DND-41 (cell line): ENCODE measurements at places on chromosomes 2 and 18.

GRCh38 chr2:134142903-134143302 lies 111.0 kb upstream of the MGAT5 start:
- DNase-seq: no peak

DNA sequence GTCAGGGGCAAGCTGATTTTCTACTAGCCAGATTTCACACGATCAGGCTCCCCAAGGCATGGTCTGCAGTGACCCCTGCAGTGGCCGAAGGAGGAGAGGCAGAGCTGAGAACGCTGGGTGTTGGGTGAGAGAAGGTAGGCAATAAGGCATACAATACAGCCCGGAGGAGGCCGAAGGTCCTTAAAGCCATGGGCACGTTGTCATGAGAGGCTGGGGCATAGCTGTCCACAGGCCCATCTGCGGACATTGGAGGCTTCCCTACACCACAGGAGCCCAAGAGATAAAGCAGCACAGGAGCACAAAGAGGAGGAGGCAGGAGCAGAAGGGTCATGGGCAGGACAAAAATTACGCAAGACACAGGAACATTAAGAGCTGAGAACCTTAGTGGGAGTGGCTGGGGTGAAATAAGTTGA lies 16.7 kb upstream of the BZW1 start:
- no peak for DNase-seq

DNA sequence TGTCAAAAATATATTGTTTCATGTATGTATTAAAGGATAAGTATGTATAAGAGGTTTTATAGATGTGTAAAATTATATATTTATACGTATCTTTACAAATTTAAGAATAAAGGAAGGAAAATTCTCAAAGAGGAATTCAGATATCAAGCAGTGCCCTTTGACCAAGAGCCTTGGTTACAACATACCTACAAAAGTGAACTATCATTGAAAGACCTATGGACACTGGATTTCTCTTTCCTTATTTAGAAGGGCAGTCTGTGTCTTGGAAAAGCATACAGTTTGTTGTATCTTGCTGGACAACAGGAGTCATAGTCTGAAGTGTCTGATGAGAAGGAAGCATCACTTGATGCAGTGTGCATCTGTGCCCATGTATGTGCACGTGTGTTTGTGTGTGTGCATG lies 21.8 kb upstream of the USP40 start:
- no peak for DNase-seq

DNA sequence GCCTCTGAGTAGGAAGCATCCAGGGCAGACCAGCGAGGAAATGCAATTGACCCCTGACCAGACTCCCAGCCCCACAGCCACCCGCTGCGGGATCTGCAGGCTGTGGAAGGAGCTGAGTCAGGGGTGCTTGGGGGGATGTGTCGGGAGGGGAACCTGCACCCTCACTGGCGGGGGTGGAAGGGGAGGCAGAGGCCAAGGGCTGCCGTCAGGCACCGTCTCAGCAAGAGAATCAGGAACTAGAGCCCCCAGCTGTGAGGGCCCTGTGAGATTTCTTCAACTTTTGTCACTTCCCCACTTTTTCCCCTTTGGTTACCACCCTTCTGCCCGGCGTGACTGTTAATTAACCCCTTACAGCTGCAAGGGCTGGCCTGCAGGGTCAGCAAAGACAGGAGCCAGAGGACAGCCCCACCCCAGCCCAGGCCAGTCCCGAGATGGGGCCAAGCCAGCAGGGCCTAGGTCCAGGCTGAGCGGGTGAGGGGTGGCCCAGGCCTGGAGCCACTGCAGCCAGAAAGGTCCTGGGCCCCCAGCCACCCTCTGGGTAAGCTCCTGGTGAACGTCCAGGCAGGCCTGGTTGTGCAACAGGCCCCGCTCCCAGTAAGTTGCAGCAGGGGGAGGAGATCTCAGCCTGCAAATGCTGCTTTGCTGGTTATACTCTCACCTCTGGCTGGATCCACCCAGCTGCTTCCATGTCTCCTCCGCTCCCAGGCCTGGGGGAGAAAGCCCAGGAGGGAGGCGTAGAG lies 147.0 kb upstream of the ID2 start:
- DNase-seq: no peak

DNA sequence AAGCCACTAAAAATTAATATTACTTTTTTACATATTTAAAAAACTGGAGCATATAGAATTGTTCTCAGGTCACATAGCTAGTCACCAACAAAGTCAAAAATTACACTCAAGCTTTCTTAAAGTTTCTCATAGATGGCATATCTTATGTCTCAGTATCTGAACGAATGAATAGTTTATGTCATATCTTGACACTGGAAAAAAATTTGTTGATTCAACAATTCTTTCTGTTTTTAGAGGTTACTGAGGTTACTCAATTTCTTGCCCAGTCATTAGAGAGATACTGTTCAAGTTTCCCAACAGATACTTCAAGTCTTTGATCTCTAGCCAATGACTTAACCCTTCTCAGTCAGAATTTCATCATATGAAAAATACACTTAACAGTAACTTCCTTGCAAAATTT lies 113.1 kb upstream of the XIRP2 start:
- DNase-seq: no peak

DNA sequence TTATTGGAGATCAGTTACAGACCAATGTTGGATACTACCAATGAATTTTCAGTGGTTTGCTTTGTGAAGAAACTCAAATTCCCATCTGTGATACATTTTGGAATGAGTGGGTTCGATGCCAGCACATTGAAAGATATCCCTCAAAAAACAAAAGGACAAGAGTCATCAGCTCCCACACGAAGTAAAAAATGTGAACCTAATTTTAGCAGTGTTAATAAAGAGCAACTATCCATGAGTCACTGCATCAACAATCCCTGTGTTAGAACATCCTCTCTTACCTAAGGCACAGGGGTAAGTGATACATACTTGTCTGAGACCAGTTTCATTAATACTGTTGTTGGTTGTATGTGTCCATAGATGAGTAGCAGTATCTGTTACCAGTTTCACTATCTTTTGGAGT lies 551.8 kb upstream of the SOX11 start:
- no peak for DNase-seq

- DNase-seq: no peak
Observed at GRCh38 chr18:40437517-40437916, 1517.5 kb upstream of the PIK3C3 start.

DNA sequence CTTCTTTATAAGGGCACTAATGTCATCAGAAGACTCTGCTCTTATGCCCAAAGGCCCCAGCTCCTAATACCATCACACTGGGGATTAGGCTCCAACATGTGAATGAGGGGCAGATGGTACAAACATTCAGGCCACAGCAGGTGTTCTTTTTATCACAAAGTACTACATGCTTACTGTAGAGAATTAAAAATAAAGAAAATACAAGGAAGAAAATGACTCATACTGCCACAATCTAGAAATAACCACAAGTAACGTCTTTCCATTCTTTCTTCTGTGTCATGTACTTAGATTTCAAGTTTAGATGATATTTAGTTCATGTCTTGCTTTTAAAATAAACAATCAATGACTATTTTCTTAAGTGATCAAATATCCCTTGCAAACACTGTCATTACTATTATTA lies 100.3 kb upstream of the NEDD4L start:
- no peak for DNase-seq

GRCh38 chr2:5849562-5849961 lies 157.4 kb downstream of the SOX11 start:
- no peak for DNase-seq

DNA sequence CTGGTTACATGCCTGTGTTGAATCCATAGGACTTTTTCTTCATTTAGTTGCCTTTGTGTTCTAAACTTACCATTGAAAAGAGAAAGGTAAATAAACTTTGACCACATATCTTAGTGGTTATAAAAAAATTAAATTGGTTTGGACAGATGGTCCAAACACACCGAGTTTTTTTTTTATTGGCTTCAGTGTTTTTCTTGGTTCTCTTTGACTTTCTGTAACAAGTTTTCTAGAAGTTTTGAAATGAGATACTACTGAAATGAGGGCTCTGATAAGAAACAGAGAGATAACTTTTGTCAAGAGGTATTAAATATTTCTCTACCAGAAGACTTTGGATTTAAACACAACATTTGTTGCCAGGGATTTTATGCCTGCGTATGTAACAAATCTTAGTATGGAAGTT lies 20.7 kb downstream of the SPTBN1 start:
- DNase-seq: no peak

DNA sequence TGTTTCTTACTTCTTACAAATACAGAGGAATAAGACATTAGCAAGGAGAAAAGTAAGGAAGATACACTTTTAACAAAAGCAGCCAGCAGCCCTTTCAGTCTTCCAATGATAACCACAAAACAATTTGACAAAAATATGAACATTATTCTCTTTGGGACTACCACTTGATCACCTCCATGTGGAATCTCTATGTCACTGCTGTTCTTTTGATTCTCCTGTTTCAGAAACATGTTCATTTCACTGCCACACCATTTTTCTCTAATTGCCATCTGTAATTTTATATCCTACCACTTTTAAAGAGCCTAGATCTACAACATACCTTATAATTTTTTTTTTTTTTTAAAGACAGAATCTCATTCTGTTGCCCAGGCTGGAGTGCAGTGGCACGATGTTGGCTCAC lies 10.9 kb downstream of the INO80D start:
- no peak for DNase-seq

DNA sequence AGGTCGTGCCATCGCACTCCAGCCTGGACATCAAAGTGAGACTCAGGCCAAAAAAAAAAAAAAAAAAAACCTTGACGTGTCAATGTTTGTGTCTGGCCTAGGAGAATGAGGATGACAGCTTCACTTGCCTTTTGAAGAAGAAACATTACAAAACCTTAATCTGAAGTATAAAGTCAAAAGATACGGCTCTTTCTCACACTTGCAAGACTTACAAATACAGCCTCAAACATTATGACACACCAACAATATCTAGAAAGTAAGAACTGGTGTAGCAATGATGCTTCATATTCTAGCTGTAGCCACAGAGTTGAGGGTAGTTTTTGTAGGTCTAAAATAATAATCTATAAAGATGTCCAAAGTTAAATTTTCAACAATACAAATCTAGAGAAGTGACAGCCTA lies 25.5 kb downstream of the MPPE1 start:
- no peak for DNase-seq

GRCh38 chr2:46416739-46417403 lies 62.5 kb upstream of the TMEM247 start:
- DNase-seq: no peak

GRCh38 chr2:173232956-173233744 lies 121.5 kb upstream of the CDCA7 start:
- DNase-seq: no peak

- DNase-seq: no peak
Observed at GRCh38 chr18:37248281-37248680, 317.3 kb downstream of the CELF4 start.

DNA sequence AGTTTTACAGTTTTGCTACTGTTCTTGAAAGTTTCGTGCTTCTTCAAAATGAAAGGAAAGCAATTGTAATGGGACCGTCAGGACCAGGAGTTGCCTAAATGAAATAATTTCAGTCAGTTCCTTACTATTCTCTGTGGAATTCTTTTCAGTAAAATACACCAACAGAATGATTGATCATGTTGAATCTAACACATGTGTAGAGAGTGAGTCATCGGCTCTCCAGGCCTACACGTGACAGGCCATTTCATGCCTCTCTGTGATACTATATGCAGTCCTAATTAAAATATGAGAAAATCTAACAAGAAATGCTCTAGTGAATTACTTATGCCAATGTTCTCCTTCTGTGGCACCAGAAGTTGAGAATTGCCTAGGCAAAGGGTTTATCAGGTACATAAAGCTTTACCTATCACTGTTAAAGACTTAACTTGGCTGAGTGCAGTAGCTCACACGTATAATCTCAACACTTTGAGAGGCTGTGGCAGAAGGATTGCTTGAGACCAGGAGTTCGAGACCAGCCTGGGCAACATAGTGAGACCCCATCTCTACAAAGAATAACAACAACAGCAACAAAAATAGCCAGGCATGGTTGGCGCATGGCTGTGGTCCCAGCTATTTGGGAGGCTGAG lies 199.4 kb downstream of the LRRTM1 start:
- DNase-seq: no peak

GRCh38 chr2:219434468-219434717 lies 250 bp upstream of the SPEG start:
- no peak for DNase-seq

- no peak for DNase-seq
Observed at GRCh38 chr2:15642815-15643500, 51.3 kb downstream of the DDX1 start.

GRCh38 chr18:63195326-63196159 lies 124.0 kb downstream of the BCL2 start:
- no peak for DNase-seq

GRCh38 chr2:72993147-72993932 lies 76.0 kb downstream of the EMX1 start:
- DNase-seq: peak; percentile 48

- DNase-seq: peak; percentile 51
Observed at GRCh38 chr2:70340761-70341476, 39.1 kb upstream of the FAM136A start.

DNA sequence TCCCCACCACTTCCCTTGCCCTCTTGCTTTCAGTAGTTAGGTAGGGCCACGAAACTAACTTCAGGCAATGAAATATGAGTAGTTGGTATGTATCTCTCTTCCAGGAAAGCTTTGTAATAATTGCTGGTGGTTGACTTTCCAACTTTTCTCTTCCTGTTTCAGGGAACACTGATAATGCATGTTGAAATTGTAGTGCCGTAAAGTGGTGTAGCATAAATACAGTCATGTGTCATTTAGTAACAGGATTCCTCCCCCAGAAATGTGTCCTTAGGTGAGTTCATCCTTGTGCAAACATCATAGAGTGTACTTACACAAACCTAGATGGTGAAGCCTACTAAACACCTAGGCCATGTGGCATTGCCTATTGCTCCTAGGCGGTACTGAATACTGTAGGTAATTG lies 429.2 kb downstream of the PID1 start:
- no peak for DNase-seq

DNA sequence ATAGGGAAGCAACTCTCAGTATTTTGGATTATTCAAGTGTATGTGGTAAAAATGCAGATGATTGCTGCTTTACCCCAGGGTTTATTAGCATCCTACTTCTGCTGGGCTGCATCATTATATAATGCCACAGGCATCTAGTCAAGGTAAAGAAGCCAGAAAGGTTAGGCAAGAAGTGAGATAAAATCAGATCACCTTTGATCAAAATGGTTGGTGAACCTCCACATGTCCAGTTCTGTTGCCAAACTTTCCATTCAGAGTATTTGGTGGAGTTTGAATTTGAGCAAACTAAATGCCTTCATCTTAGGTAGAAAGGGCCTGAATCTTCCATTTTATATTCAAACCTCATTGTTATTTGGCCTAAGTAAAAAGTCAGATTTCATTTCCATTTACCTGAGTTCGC lies 29.7 kb upstream of the NOSTRIN start:
- DNase-seq: no peak

- peak; percentile 21 for DNase-seq
Observed at GRCh38 chr2:85854166-85854509, 34.7 kb downstream of the ST3GAL5 start.

- peak; percentile 18 for DNase-seq
Observed at GRCh38 chr2:240983361-240983995, 14.9 kb upstream of the SNED1 start.

GRCh38 chr18:13444430-13445240 lies 226.1 kb downstream of the LDLRAD4 start:
- peak; percentile 59 for DNase-seq

- no peak for DNase-seq
Observed at GRCh38 chr2:163133602-163134001, 295.0 kb upstream of the KCNH7 start.

GRCh38 chr2:135219226-135219625 lies 167.1 kb downstream of the RAB3GAP1 start:
- no peak for DNase-seq

- no peak for DNase-seq
Observed at GRCh38 chr18:61459896-61460648, 126.8 kb downstream of the CDH20 start.

GRCh38 chr2:197340591-197340990 lies 30.0 kb upstream of the ANKRD44 start:
- DNase-seq: no peak

- peak; percentile 55 for DNase-seq
Observed at GRCh38 chr2:65064728-65065552, 8.7 kb downstream of the CEP68 start.
